Osteocyte (in vitro differentiated cells): ENCODE measurements at places on chromosomes 7 and 10. TPM values are rescaled to one million over a fixed set of nuclear protein-coding genes. Genes with fewer than 3 reads are reported as not detected.

DNA sequence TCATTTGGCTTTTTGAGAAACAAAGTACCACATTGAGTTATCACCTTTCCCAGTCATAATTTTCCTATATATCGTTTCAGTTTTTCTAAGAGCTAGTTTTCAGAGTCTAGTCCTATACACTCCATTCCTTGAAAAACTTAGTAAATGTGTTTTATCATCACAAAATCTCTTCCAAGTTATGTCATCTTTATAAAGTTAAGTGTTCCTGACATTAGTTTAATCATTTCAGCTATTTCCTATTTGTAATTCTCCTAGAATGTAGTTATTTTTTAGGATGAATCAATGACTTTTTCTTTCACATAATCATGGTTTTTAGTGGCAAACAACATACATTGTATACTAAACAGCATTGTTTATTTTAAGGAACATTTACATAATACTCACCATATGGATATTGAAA is 191.7 kb upstream of the BET1 start:
- H3K36me3 ChIP-seq = peaks cover 2% of the 10 kb centered on the region
- H3K4me3 ChIP-seq = no peak overlapping the region
- no peak for DNase-seq
- H3K27ac ChIP-seq = peak overlapping the region; percentile 5

GRCh38 chr10:80709866-80710265 is 172.2 kb downstream of the SH2D4B start:
- H3K27ac ChIP-seq = no peak overlapping the region
- no peaks in the 10 kb centered on the region for H3K4me1 ChIP-seq
- H3K36me3 ChIP-seq = no peaks in the 10 kb centered on the region
- peaks cover 8% of the 10 kb centered on the region for H3K27me3 ChIP-seq
- no peak overlapping the region for H3K4me3 ChIP-seq

DNA sequence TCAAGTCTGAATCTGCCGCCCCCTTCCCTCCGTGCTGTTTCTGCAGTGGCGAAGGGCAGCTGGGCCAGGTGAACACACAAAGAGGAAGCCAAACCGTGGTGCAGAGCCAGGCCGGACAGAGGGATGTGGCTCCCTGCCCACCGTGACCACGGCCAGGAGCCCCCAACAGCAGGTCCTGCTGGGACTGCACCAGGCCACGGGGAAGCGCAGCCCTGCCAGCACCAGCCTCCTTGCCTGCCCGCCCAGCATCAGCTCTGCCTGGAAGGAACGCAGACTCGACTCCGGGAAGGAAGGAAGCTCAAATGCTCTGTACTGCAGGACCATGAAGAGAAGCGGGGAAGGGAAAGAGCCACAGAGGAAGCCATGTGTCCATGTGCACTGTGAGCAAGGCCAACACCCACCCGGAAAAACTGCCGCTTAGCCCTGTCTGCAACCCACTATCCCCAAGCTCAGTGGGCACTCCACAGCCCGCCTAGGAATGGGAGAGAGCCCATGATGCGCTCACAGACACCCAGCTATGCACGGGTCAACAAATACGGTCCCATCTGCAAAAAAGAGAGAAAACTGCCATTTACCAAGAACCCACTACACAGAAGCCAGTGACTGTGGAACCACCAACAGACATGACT is 19.0 kb downstream of the GPER1 start:
- peaks cover 30% of the 10 kb centered on the region for H3K4me1 ChIP-seq
- H3K4me3 ChIP-seq = no peak overlapping the region
- DNase-seq = no peak
- peaks cover 2% of the 10 kb centered on the region for H3K36me3 ChIP-seq

GRCh38 chr7:17640730-17641377 is 299.4 kb downstream of the SNX13 start:
- no peak for DNase-seq
- H3K36me3 ChIP-seq = peaks cover 12% of the 10 kb centered on the region
- no peaks in the 10 kb centered on the region for H3K27me3 ChIP-seq
- peak overlapping the region; percentile 48 for H3K27ac ChIP-seq
- peaks cover 47% of the 10 kb centered on the region for H3K4me1 ChIP-seq

Gene TMEM140
- total RNA-seq = 0.18 TPM in 1 of 2 replicates, not detected in the other

- H3K27me3 ChIP-seq = no peaks in the 10 kb centered on the region
- peaks cover 3% of the 10 kb centered on the region for H3K4me1 ChIP-seq
- DNase-seq = no peak
- H3K36me3 ChIP-seq = no peaks in the 10 kb centered on the region
Observed at GRCh38 chr7:38934536-38934935, 25.5 kb upstream of the VPS41 start.

GRCh38 chr7:13800694-13801448 is 188.6 kb downstream of the ETV1 start:
- peaks cover 3% of the 10 kb centered on the region for H3K4me1 ChIP-seq
- no peaks in the 10 kb centered on the region for H3K27me3 ChIP-seq
- no peak for DNase-seq

Gene PCLO
- 0.71 and 1.4 TPM in 2 replicates for total RNA-seq

- no peak overlapping the region for H3K27ac ChIP-seq
- DNase-seq = no peak
- H3K27me3 ChIP-seq = no peaks in the 10 kb centered on the region
- peaks cover 16% of the 10 kb centered on the region for H3K36me3 ChIP-seq
- no peak overlapping the region for H3K4me3 ChIP-seq
Observed at GRCh38 chr7:98241674-98242241, 10.3 kb downstream of the TECPR1 start.
